ENCODE measurements at places on chromosomes 13 and 19.

DNA sequence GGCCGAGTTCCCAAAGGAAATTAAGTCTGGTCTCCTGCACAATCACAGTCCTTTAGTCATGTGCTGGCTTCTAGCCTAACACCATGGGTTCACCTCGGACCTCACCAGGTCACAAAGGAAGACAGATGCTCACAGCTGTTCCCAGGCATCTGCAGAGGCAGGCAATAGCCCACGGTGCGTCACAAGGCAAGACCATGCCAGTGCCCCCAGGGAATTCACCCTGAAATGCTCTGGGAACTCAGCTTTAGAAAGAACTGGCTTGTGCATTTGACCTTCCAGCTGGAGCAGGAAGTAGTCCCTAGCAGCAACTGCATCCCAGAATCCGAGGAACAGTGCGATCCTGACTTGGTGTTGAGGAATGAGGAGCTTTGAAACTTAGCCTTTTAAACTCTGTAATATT, 96.8 kb upstream of the WASF3 start:
- DNase-seq: no peak
- no peaks in the 10 kb centered on the region for H3K36me3 ChIP-seq
- no peak overlapping the region for H3K4me3 ChIP-seq
- H3K27ac ChIP-seq: no peak overlapping the region
- H3K27me3 ChIP-seq: peaks cover 16% of the 10 kb centered on the region

- H3K4me1 ChIP-seq: peaks cover 23% of the 10 kb centered on the region
- no peak for DNase-seq
- peaks cover 5% of the 10 kb centered on the region for H3K27me3 ChIP-seq
- H3K4me3 ChIP-seq: no peak overlapping the region
- no peak overlapping the region for H3K27ac ChIP-seq
- peaks cover 49% of the 10 kb centered on the region for H3K36me3 ChIP-seq
Observed at GRCh38 chr19:50046649-50047503, 21.1 kb downstream of the ZNF473 start.

- no peaks in the 10 kb centered on the region for H3K4me1 ChIP-seq
- no peak overlapping the region for H3K27ac ChIP-seq
- no peaks in the 10 kb centered on the region for H3K27me3 ChIP-seq
- H3K36me3 ChIP-seq: no peaks in the 10 kb centered on the region
- no peak overlapping the region for H3K4me3 ChIP-seq
Observed at GRCh38 chr13:92179223-92179622, 780.8 kb downstream of the GPC5 start.

GRCh38 chr13:87274209-87274819, 396.9 kb upstream of the SLITRK5 start:
- H3K36me3 ChIP-seq: no peaks in the 10 kb centered on the region
- H3K27ac ChIP-seq: no peak overlapping the region
- no peak for DNase-seq
- H3K4me1 ChIP-seq: no peaks in the 10 kb centered on the region
- no peaks in the 10 kb centered on the region for H3K27me3 ChIP-seq

DNA sequence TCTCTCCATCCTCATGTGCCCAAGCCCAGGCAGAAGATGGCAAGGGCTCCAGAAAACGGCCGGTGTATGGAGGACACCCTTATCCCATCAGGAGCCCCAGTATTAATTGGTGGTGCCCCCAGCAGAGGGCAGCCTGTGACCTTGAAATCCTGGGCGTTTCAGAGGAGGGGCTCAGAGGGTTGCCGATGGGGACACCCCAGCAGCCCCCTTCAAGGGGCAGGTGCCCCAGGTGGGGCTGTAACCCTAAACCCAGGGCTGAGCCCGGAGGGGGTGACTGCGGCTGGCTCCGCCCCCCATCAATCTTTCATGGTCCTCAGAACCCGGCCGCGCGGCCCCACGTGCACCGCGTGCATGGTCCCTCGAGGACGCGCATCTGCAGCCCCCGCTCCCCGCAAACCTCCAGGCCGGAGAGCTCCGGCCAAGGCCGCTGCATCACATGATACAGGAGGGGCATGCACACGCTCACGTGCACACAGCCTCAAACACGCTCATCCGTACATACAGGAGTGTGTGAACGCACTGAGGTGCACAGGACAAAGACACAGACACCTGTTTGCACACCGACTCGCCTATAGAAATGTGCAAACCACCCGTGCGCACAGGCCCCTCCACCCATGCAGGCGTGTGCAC, 949 bp downstream of the RAB3A start:
- no peak overlapping the region for H3K27ac ChIP-seq
- peak overlapping the region; percentile 84 for H3K4me3 ChIP-seq

- no peak for DNase-seq
- H3K27me3 ChIP-seq: no peaks in the 10 kb centered on the region
- H3K27ac ChIP-seq: no peak overlapping the region
- H3K36me3 ChIP-seq: no peaks in the 10 kb centered on the region
- no peaks in the 10 kb centered on the region for H3K4me1 ChIP-seq
Observed at GRCh38 chr19:33304371-33304759, 2.0 kb upstream of the CEBPA start.

DNA sequence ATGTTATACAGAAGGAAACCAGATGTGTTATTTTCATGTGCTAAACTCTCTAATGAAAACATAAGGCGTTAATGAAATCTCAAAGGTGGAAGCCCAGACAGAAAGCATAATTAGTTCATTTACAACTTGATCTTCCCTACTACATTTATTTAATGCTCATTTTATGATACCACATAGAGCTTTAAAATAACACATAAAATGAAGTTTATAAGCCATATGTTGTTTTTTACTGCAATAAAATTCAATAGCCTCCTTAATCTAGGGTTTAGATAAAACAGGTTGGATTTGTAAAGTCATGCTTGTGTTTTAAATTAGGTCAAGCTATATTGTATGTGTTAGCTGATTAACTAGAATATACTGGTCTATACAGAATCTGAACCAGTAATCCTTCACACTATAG, 81.2 kb downstream of the TNFRSF19 start:
- H3K4me3 ChIP-seq: no peak overlapping the region
- no peak overlapping the region for H3K27ac ChIP-seq
- H3K4me1 ChIP-seq: peaks cover 24% of the 10 kb centered on the region
- DNase-seq: no peak

DNA sequence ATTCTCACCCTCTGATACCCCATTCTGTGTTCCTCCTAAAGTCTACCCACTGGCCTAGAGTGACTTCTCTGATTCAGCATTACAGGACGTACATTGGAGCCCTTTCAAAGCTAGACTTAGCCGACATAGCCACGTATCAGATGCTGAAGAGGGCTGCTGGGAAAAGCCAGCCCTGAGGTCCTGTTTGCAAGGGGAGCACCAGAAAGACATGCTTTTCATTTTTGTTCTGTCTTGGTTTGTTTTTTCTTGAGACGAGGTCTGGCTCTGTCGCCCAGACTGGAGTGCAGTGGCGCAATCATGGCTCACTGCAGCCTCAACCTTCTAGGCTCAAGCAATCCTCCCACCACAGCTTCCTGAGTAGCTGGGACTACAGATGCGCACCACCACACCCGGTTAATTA, 6.3 kb upstream of the ZSWIM4 start:
- H3K27ac ChIP-seq: peak overlapping the region; percentile 97
- H3K27me3 ChIP-seq: no peaks in the 10 kb centered on the region
- peak overlapping the region; percentile 69 for H3K4me3 ChIP-seq
- DNase-seq: peak; percentile 78

- no peaks in the 10 kb centered on the region for H3K36me3 ChIP-seq
- peak overlapping the region; percentile 63 for H3K27ac ChIP-seq
- H3K4me1 ChIP-seq: peaks cover 91% of the 10 kb centered on the region
- no peak for DNase-seq
Observed at GRCh38 chr19:15284896-15285295, 47.4 kb downstream of the BRD4 start.

DNA sequence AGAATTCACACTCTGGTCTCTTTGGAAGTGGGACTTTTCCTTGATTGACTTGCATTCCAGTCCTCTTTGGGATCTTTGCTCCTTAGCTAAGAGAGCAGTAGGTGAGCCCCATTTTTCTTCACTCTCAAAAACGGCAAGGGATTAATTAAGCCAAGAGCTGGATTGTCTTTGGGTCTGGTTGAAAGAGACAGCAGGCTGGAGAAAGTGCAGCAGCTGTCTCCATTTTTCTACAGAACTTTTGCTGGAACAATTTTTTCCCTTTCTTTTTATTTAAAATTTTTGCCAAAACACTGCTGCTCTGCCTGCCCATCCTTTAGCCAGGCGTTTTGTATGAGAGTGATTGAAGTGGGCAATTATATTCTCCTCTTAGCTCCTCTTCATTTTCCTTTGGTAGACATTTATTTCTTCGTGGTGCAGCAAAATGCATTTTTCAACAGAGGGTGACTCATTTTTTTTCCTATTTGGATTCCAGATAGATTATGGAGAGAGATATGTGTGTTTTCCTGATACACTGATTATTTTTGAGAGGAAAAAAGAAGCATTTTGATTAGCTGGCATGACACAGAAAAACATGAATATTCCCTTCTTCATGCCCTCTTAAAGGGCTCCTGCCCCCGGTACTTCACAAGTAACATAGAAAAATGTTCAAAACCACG, 371.2 kb upstream of the NBEA start:
- H3K27me3 ChIP-seq: no peaks in the 10 kb centered on the region
- H3K27ac ChIP-seq: no peak overlapping the region
- no peaks in the 10 kb centered on the region for H3K4me1 ChIP-seq

DNA sequence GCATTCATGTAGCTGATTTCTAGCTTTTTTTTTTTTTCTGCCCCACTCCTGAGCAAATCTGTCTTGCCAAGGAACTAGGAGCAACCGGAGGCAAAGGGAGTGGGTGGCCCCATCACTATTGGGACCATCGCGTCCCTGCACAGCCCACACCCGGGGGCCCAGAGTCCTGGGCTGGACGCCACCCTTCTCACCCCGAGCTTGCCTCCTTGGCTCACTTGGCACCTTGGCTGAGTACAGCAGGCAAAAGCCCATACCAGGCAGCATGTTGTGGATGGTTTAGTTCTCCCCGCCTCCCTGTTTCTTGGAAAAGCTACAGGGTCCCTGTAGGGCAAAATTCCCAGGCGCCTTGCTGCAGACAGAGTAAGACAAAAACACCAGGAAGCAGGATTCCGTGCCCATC, 13.7 kb downstream of the SMIM24 start:
- peaks cover 4% of the 10 kb centered on the region for H3K36me3 ChIP-seq
- no peaks in the 10 kb centered on the region for H3K4me1 ChIP-seq
- no peak overlapping the region for H3K27ac ChIP-seq
- H3K4me3 ChIP-seq: no peak overlapping the region
- H3K27me3 ChIP-seq: no peaks in the 10 kb centered on the region

- H3K27me3 ChIP-seq: no peaks in the 10 kb centered on the region
- DNase-seq: no peak
- no peak overlapping the region for H3K4me3 ChIP-seq
- no peaks in the 10 kb centered on the region for H3K36me3 ChIP-seq
- H3K4me1 ChIP-seq: peaks cover 3% of the 10 kb centered on the region
Observed at GRCh38 chr19:11519138-11519537, 9.8 kb downstream of the ECSIT start.

DNA sequence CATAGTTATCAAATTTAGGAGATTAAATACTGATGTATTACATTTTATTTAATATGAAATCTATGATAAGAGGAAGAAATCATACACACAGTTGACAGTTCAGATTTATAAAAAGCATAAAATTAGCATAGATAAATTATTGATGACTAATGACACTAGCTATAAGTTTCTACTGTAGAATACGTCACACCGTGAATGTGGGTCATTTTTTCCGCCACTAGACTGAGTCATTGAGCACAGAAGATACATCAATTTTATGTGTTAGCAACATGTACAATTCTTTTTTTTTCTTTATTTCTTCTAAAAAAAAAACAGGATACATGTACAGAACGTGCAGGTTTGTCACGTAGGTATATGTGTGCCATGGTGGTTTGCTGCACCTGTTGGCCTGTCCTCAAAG, 22.2 kb downstream of the AP2S1 start:
- H3K4me3 ChIP-seq: no peak overlapping the region
- no peaks in the 10 kb centered on the region for H3K27me3 ChIP-seq
- no peaks in the 10 kb centered on the region for H3K36me3 ChIP-seq
- H3K4me1 ChIP-seq: peaks cover 13% of the 10 kb centered on the region

DNA sequence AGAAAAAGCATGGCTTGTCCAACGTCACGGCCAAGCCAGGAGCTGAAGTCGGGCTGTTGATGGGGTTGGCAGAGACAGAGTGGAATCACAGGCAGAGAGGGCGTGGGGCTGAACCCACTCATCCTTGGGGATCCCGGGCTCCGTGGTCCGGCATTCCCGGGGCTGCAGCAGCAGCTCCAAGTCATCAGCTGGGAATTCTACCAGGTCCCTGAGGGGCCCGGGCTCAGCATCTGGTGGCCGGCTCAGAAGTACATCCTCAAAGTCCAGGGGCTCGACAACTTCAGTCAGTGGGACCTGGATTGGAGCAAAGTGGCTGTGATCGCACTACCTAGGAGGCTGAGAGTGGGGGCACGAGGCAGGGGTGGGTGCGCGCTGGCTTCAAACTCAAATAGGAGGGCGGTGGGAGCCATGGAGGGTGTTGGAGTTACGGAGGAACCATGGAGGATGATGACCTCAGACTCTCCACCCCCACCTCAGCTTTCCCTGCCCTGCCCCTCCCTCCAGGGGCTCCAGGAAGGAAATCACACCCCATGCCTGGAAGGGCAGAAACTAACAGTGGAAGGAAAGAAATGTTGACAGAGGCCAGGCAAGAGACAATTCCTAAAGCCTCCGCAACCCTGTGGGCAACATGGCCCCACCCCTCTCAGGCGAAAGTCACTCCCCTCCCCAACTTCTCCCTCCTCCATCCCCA, 9.5 kb downstream of the DOCK6 start:
- peaks cover 3% of the 10 kb centered on the region for H3K27me3 ChIP-seq
- no peak overlapping the region for H3K4me3 ChIP-seq
- DNase-seq: no peak
- H3K27ac ChIP-seq: no peak overlapping the region
- H3K36me3 ChIP-seq: no peaks in the 10 kb centered on the region

DNA sequence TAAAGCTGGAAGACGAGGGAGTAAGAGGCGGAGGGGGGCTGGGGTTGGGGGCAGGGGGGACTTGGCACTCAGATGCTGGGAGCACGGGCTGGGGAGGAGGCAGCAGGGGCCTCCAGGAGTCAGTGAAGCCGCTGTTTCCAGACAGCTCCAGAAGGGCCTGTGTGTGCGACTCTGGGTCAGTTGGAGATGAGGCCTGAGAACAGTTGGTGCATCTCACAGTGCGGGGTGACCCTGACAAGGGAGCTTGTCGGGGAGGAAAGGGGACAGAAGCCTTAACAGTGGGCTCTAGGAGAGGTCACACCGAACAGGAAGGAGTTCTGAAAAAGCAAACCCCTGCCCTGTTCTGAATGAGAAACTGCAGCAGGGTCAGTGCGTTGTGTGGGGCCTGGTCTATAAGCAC, 11.2 kb downstream of the NAXD start:
- H3K27me3 ChIP-seq: no peaks in the 10 kb centered on the region
- H3K27ac ChIP-seq: no peak overlapping the region

DNA sequence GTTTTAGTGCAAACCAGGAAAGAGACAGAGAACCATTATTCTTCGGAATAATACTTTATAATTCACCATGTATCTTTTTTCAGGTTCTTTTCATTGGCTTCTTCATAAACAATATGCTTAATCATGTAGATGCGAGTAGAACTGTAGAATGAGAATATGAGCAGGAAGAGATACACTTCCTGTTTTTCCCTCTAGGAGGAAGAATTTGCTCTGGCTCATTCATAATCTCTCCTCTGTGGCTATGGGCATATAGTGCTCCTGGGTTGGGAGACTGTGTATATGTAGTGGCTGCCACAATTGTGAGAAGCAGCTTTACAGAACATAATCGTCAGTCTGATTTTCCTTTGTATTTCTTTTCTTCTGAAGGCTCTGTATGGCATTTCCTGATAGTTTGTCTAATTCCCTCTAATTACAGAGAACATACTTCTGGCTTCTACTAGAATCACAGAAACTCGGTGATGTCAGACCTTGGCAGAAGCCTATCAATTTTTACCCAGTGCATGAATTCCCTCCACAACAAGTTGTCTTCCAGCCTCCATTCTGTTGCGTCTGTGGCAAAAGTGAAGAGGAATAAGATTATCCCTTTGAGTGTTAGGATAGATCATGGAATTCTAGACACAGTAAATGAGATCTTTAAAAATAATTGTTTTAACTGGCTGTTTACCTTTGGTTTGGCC, 2.9 kb upstream of the DCLK1 start:
- no peak overlapping the region for H3K4me3 ChIP-seq
- no peak for DNase-seq
- no peaks in the 10 kb centered on the region for H3K4me1 ChIP-seq
- peaks cover 14% of the 10 kb centered on the region for H3K27me3 ChIP-seq
